ENCODE measurements at places on chromosomes 12 and 14.

DNA sequence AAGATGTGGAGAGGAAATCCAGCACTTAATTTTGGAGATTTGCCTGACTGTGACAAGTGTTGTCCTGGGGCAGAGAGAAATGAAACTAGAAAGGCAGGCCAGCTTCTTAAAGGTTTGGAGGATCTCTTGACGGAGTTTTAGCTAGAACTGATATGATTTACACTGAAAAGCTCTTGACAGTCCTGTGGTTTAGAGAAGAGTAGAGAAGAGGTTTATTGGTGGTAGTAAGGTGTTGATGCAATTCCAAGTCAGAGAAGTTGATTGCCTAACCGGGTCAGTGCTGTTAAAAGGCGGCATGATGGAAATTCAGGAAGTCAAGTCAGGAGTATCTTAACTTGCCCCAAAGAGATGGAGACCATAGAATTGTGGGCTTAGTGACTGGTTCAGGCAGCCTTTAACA, 89.0 kb upstream of the TRAF3 start:
- no peak for DNase-seq

DNA sequence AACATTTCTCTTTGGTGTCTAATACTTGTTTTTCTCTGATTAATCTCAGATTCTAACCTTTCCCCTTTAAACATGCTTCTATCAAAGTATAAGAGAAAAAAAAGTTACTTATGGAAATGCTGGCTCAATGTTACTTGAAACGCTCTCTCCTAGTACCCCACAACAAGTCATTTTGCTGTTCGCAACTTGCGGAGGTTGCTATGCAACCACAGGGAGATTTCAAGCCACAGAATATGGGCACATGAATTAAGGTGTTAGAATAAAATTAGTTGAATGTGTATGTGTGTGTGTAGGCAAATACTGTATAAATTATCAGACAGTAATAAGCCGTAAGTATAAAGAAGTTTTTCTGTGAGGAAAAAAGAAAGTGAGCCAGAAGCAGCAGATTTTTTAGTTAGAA, 80.6 kb downstream of the CCDC59 start:
- DNase-seq, result no peak

- no peak for DNase-seq
Measured at GRCh38 chr14:62253171-62253570, 491.0 kb downstream of the SNAPC1 start.

- no peak for DNase-seq
Measured at GRCh38 chr12:108358580-108358965, 19.5 kb upstream of the CMKLR1 start.

GRCh38 chr12:63445224-63445880, 222.9 kb downstream of the DPY19L2 start:
- DNase-seq, result no peak

DNA sequence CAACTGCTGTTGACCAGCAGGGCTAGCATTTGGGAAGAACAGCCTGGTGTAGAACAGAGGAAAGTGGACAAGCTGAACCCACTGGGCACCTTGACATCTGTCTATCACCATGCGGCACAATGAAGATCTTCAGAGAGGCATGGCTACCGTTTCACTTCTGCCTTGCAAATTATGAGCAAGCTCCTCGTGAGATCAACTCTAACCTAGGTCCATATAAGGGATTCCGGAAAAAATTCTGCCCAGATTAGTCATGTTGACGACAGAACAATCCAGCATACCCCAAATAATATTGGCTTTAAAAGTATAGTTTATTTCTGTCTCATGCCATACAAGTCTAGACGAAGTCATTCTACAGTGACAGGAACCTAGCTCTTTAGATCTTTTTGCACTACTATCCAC, 91.6 kb upstream of the ATF7IP start:
- DNase-seq, result no peak

- DNase-seq, result no peak
Measured at GRCh38 chr14:68898248-68899032, 80.7 kb downstream of the ACTN1 start.

DNA sequence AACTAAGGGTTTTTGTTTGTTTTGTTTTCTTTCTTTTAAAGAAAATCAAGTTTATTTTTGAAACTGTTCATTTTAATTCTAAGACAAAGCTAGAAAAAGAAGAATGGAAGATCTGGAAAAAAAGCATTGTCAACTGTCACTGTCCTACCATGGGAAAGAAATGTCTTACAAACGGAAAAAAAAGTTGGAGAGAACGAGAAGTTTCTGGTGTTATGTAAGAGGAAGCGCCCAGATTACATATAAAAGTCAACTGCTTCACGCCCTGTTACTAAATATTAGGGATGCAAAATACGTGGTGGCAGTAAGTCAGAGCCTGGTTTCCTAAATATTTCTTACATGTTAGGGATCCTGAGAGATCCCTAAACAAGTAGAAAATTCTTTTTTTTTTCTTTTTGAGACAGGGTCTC, 14.3 kb upstream of the FBXL14 start:
- DNase-seq, result no peak

DNA sequence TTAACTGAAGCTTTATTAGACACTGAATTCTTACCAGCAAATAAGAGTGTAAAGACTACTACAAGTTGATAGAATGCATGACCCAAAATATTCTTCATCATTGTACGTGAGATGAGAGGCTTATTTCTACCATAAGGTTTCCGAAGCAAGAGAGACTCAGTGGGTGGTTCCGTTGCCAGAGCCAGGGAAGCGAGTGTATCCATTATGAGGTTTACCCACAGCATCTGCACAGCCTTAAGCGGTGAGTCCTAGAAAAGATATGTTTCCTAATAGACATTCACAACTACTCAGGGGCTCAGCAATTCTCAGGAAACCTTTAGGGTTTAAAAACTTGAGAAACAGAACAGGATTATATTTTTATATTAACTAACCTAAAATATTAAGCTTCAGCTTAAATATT, 77.8 kb upstream of the POC1B start:
- no peak for DNase-seq

DNA sequence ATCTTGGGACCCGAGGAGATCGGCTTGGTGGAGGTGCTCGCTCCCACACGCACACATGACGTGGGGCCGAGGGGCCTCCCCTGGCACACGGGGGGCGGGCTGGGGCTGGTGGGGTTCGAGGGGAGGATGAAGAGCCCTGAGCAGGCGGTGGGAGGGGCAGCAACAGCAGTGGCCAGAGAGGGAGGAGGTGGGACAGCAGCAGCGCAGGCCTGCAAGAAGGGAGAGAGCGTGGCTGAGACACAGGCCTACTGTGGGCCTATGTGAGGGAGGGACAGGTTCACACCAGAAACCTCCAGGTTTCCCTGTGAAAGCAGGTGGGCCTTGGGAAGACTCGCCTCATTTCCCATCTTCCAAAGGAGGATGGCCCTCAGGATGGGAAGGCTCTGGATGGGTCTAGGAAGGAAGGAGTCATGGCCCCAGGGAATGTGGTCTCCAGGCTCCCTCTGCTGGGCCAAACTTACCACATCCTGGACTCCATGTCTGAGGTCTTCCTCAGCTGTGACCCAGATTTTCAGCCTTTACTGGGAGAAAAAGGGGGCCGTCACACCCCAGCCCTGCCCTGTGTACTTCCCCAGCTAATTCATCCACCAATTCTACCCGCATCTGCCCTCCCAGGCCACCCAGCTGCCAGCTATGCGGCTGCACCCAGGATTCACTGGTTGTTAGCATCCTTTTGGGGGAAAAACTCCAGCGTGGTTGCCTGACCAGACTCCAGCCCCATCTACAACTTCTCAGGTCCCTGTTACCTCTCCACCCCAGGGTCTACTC, 2.8 kb downstream of the PIANP start:
- DNase-seq, result no peak

Data from right renal cortex interstitium (tissue), 3 donors.